A673 (cell line): ENCODE measurements at places on chromosomes 16 and 17. TPM values are rescaled to one million over a fixed set of nuclear protein-coding genes. Genes with fewer than 3 reads are reported as not detected.

DNA sequence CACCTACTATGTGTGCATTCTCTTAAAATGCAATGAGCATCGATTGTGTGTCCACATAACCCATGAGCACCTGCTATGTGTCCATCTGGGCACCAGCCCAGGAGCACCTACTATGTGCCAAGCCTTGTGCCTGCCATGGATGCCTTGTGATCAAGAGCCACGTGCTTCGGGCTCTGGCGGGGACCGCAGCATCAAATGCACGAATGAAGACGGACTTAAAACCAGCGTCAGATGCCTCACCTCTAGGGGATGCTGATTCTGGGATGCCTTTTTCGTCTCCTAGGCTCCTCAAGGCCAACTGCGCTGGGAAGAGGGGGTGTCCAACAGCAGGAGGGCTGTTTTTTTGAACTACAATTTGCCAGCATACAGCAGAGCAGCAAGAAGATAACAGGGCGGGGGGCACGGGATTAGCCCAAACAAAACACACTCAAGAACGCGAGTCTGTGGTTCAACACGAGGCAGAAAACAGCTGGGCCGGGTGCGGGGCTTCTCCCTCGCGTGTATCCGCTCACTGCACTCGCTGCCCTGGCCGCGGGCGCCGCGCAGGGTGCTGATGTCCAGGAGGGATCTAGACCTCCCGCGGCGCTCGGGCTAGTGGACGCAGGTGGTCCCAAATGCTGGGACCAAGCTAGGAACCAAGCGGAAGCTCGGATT lies 1.2 kb upstream of the GLIS2 start:
- DNase-seq, result peak; percentile 70

- no peak for DNase-seq
Observed at GRCh38 chr17:43517161-43517560, 29.0 kb downstream of the ETV4 start.

GRCh38 chr17:5667871-5668270 lies 83.6 kb upstream of the NLRP1 start:
- peak; percentile 40 for DNase-seq

GRCh38 chr17:70357190-70357589 lies 187.9 kb downstream of the KCNJ2 start:
- no peak for DNase-seq

JPH3 gene
- total RNA-seq, result 1.4 and 1.9 TPM in 2 replicates

- DNase-seq, result no peak
Observed at GRCh38 chr16:24745391-24745790, 15.9 kb downstream of the TNRC6A start.

DNA sequence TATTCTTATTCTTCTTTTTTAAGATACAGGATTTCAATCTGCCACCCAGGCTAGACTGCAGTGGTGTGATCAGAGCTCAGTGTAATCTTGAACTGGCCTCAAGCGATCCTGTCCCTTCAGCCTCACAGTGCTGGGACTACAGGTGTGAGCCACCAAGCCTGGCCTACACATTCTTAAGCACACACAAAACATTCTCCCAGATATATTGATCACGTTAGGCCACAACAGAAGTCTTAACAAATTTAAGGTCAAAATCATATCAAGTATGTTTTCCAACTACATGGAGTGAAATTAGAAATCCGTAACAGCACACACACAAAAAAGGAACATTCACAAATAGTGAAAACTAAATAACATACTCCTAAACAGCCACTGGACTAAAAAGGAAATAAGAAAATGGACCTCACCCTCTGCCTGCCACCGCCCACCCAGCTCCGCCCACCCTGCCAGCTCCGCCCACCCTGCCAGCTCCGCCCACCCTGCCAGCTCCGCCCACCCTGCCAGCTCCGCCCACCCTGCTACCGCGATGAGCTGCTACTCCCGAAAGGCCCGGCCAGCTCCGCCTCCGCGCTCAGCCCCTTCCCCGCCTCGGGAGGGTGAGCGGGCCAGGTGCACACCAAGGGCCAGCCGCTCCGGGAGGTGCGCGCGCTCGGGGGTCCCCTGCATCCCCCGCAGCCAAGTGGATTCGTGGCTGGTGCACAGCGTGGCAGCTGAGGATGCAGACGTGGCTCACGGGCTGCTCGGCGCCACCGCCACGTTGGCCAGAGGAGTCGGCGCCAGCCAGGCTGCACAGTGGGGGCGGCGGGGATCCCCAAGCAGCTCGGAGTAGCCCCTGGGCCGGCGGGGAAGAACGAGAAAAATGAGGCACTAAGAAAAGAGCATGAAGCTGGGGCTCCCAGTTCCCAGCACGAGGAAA lies 41.2 kb downstream of the C16orf87 start:
- DNase-seq, result peak; percentile 70

DNA sequence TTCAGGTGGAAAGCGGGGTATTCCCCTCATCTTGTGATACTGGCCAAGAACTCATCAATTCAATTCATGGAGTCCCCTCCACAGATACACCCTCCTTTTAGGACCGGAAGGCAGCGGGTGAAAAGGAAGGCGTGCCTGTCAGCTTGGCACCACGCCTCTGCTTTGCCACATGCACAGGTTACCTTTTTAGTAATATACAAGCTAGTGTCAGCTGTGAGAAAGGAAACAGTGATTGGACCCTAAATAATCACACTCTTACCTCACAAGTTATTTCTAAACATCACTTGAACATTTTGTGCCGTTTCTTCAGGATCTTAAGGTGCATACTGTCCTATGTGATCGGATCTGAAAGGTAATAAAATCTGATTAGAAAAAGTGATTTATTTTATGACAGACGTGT lies 15.7 kb downstream of the ZDHHC7 start:
- no peak for DNase-seq

DNA sequence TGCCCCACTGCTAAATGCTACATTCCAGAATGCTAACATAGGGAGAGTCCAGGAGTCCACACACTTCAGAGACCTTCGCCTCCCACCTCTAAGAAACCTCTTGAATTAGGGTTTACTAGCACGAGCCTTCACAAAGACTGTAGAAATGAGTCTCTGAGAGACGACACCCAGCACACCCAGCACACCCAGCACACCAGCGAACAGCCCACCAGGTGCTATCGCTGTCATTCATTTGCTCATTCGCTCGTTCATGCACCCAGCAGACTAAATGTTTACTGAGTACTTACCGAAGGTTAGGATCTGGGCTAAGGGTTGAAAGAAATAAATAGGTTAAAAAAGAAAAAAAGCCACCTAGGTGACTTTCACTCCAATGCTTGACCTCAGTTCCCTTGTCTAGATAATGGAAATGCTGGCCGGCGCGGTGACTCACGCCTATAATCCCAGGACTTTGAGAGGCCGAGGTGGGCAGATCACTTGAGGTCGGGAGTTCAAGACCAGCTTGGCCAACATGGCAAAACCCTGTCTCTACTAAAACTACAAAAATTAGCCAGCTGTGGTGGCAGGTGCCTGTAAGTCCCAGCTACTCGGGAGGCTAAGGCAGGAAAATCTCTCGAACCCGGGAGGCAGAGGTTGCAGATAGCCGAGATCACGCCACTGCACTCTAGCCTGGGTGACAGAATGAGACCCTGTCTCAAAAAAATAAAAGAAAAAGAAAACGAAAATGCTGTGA lies 100.8 kb downstream of the ADCY9 start:
- DNase-seq, result no peak

DNA sequence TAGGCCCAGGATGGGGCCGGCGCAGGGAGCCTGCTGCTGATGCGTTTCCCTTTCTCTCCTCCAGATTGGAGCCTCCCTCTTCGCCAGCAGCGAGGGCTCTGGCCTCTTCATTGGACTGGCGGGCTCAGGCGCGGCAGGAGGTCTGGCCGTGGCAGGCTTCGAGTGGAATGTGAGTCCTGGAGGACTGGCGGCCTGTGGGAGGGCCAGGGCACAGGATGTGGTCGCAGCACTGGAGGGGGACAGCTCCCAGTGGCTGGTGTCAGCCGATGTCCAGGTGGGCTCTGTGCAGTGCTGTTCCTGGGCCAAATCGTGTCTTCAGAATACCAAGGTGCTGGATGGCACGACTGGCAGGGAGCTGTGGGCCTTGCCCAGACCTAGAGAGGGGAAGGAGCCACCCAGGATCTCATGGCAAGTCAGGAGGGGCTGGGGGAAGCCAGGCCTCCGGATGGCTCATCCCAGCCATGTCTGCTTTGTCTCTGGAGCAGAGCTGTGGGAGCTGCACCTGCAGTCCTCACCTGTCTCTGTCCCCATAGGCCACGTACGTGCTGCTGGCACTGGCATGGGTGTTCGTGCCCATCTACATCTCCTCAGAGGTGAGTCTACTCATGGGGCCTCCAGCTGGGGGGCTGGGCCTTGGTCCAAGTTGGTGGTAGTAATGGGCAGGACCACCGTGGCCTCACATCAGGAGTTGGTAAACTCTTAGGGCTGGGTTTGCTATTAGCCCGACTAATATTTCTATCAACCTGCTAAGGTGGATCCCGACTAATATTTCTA lies 7.3 kb downstream of the SLC5A10 start:
- DNase-seq, result no peak

DNA sequence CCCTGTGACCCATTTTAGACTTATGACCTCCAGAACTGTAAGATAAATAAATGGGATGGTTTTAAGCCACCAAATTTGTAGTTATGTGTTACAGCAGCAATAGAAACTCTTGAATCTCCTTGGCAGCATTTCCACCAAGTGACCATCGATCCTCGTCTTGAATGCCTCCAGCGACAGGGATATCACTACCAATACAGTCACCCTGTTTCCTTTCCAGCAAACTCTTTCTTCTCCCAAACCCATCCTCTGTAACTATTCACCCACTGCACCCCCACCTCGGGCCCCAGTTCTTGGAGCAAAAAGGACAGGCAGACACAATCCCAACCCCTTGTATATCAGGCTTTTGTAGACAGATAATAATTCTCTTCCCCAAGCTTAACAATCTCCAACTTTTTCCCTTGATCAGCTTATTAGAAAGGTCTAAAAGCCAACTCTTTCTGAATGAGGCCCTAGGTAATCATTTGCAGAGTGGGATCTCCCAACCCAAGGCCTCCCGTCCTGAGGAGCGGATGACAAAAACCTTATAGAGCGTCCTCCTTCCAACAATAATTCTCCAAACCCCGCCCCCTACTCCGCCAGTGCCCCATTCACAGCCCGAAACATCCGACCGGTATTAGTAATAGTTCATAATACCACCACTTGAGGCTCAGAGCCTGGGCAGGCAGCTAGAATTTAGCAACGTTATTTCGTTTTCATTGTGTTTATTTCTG lies 14.7 kb upstream of the PLLP start:
- peak; percentile 91 for DNase-seq

C17orf50 gene
- total RNA-seq, result not detected in 2 replicates

DNA sequence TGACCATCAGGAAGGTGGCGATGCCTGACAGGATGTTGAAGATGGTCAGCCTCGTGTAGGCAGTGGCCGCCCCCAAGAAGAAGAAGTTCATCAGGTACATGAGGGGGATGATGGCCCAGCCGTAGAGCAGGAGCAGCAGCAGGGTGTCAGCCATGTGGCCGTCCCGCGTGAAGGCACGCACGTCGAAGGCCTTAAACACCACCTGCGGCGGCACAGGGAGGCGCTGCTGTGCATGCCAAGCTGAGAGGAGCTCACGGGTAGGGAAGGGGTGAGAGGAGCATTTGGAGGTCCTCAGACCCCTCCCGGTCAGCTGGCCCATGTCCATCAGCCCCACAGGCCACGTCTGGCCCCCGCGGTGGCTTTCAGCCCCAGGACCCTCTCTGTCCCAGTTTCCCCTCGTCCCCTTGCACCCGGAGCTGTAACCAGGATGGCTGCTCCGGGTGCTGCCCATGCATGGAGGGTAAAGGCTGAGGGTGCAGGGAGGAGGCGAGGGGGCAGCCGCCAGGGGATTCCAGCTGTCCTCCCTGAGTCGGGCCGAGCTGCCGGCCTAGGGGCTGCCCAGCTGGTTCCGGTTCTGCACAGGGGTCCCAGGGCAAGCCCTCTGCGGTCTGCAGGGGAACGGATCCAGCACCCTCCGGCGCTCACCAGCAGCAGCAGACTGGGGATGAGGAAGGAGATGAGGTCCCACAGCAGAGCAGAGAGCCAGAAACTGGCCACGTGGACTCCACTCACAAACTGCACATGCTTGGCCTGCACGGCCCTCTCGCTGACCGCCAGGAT lies 17.1 kb upstream of the RNPS1 start:
- DNase-seq, result no peak

CACNB1 gene
- 8.0 and 10.4 TPM in 2 replicates for total RNA-seq

- DNase-seq, result no peak
Observed at GRCh38 chr16:57500578-57501111, 14.4 kb upstream of the DOK4 start.

KRT13 gene
- not detected in 2 replicates for total RNA-seq

DNA sequence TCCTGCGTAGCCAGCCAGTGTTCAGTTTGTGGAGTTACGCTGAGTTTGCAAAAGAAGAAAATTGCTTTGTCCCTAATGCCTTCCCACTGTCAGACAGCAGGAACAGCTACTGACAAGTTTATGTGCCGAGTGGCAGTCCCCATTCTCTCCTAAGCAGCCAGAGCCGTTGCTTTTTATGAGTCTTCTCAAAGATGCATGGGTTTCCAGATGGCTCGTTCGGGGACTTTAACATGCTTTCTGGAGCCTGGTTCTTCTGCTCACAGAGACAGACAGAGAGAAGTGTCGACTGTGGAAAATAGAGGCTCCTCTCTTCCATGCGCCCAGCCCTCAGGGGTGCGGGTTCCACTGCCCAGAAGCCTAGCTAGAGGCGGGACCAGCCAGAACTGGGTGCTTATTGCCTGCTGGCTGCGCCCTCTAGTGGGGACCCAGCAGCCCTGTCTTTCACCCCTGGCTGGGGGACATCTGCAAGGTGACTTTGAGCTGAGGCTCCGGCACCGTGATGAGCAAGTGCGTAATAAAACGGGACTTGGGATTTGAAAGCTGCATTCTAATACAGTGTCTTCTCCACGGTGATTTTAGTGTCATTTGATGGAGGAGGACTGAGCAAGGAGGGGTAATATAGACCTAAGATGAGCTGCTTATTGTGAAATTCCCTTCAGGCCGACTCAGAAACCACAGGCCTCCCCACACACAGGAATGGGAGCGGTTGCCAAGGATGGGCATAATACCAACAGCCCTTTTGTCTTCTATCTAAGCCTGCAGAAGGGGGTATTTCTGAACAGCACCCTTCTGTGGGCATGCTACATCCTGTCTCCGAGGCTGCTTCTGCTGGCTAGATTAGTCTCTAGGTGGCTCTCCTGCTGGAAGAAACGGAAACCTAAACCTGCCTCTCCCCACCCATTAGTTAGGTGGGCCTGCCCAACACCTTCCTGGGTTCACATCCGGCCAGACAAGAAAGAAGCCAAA lies 73.1 kb downstream of the CCDC182 start:
- peak; percentile 82 for DNase-seq

- no peak for DNase-seq
Observed at GRCh38 chr17:63843910-63844677, 1.6 kb upstream of the SMARCD2 start.

DNA sequence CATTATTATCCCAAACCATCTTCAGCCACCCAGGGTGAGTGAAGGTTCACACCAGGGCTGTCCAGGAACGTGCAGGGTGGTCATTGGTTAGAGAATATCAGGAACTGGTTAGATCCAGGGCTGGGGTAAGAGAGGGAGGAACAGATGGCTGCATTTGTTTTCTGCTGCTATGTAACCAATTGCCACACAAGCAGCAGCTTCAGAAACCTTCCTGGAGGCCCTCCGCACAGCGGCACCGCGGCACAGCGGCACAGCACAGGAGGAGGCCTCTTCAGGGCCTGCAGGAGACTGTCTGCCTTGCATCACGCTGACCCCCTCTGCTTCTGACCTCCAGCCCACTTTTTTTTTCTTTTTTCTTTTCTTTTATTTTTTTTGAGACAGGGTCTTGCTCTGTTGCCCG lies 86.1 kb downstream of the KCNJ12 start:
- DNase-seq, result no peak

TBC1D3L gene
- total RNA-seq, result 5.4 and 6.4 TPM in 2 replicates
